ENCODE measurements at places on chromosomes 1 and 21. TPM values are rescaled to one million over a fixed set of nuclear protein-coding genes. Genes with fewer than 3 reads are reported as not detected.

CFAP74 gene
- 0.05 TPM for polyA plus RNA-seq

GRCh38 chr1:42109600-42109999 lies 43.6 kb upstream of the GUCA2B start:
- H3K27ac ChIP-seq: no peak overlapping the region
- no peak for DNase-seq
- no peaks in the 10 kb centered on the region for H3K36me3 ChIP-seq
- no peaks in the 10 kb centered on the region for H3K27me3 ChIP-seq

COL24A1 gene
- polyA plus RNA-seq: 0.03 TPM

DNA sequence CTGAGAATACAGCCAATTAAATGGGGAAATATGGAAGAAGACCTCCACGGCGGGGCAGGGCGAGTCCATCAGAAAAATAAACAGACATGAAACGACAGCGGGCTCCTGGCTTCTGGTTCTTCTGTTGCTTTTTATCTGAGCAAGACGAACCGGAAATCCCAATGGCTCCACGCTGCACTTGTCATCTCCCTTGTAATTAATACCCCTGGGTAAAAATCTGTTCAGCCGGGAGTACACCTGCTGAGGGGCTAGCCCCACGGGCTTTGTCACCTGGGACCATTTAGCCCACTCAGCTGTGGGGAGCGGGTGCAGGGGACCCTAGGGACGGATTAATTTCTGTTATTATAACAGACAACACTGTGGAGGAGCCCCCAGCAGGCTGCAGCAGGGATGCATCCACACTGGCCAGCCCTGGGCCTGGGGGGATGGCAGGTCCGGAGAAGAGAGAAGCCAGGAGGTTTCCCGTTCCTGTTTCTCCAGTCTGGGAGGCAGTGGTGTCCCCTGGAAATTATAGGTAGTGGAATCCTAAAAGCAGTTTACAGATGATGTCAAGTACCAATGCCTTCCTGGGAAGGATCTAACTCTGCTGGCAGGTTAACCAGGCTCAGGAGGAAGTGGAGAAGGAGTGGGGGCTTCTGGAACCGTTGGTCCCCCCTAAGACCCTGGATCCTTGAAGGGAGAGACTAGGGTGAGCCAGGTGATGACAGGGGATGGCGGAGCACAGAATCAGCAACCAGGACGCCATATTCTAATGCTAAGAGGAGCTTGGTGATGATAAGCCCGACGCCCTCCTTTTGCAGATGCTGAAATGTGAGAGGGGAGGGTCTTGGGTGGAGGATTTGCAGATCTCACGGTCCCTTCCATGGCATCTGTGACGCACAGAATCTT lies 566.1 kb downstream of the PTPRU start:
- no peaks in the 10 kb centered on the region for H3K36me3 ChIP-seq
- DNase-seq: no peak
- no peak overlapping the region for H3K4me3 ChIP-seq
- H3K4me1 ChIP-seq: no peaks in the 10 kb centered on the region
- H3K27me3 ChIP-seq: no peaks in the 10 kb centered on the region

DNA sequence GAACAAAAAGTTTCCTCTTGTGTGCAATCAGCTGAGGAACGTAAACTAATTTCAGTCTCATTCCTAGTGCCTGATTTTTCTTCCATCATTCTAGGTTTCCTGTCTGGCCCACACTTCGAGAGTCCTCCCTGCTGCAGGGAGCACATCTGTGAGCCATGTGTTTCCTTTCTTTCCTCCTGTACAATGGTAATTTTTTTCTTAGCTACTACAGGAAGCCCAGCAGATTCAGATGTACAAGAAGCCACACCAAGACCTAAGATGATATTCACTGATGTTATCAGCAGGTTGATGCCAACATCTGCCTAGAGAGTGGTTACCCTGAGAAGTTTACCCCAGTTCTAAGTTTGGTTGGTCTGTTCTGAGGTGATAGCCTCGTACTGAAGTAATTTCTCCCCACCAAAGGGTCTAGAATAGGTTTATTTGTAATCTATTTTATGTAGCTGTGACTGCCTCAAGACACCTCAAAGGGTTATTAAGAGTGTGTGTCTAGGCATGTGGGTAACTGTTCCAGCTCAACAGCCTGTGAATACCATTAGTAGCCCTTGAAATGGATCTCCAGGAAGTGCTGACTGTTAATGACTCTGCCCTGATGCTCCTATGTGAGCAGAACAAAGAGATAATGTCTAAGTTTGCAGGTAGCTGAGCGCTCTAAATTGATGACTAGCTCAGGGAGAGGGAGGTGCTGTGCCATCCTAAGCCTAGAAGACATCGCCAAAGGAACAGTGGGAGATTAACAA lies 31.7 kb upstream of the CLDN14 start:
- H3K4me1 ChIP-seq: no peaks in the 10 kb centered on the region
- H3K36me3 ChIP-seq: no peaks in the 10 kb centered on the region
- no peaks in the 10 kb centered on the region for H3K27me3 ChIP-seq
- H3K4me3 ChIP-seq: no peak overlapping the region

DNA sequence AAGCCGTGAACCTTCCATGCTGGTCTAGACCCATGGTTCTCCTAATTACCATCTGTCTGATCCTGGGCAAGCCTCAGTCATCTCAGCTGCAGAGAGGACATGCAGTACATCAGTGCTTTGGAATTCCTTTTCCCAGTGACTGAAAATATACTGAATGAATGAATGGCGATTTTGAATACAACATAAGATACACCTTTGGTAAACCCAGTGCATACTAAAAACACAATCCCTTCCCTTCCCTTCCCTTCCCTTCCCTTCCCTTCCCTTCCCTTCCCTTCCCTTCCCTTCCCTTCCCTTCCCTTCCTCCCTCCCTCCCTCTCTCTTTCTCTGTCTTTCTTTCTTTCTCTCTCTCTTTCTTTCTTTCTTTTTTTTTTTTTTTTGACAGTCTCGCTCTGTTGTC lies 21.3 kb upstream of the PLXNA2 start:
- DNase-seq: no peak
- no peak overlapping the region for H3K27ac ChIP-seq
- no peaks in the 10 kb centered on the region for H3K27me3 ChIP-seq

SPRR2B gene
- polyA plus RNA-seq: not detected

DNA sequence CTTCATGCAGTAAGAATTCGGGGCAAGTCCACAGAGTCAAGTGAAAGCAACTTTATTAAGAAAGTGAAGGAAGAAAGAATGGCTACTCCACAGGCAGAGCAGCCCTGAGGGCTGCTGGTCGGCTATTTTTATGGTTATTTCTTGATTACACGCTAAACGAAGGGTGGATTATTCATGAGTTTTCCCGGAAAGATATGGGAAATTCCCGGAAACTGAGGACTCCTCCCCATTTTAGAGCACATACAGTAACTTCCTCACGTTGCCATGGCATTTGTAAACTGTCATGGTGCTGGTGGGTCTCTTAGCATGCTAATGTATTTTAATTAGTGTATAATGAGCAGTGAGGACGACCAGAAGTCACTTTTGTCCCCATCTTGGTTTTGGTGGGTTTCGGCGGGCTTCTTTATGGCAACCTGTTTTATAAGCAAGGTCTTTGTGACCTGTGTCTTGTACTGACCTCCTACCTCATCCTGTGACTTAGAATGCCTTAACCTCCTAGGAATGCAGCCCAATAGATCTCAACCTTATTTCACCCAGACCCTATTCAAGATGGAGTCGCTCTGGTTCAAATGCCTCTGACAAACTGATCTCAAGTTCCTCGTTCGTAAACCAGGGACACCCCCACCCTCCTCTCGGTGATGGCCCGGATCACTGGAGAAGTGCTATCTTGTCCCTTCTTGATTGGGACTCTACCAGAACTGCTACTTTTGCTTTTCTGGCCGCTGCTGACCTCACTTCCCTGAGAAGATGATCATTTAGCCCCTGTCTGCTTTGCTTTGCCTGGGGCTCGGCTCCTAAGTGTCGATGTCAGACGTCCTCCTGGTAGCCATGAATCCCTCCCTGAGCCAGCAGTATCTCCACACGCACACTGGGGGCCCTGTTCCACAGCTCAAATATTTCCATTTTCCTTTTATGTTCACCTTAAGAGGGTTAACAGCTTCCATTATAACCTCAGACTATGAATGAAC lies 48.8 kb downstream of the CLSTN1 start:
- H3K27ac ChIP-seq: no peak overlapping the region
- H3K27me3 ChIP-seq: no peaks in the 10 kb centered on the region
- no peak overlapping the region for H3K4me3 ChIP-seq
- H3K36me3 ChIP-seq: no peaks in the 10 kb centered on the region

FCRL6 gene
- not detected for polyA plus RNA-seq

DNA sequence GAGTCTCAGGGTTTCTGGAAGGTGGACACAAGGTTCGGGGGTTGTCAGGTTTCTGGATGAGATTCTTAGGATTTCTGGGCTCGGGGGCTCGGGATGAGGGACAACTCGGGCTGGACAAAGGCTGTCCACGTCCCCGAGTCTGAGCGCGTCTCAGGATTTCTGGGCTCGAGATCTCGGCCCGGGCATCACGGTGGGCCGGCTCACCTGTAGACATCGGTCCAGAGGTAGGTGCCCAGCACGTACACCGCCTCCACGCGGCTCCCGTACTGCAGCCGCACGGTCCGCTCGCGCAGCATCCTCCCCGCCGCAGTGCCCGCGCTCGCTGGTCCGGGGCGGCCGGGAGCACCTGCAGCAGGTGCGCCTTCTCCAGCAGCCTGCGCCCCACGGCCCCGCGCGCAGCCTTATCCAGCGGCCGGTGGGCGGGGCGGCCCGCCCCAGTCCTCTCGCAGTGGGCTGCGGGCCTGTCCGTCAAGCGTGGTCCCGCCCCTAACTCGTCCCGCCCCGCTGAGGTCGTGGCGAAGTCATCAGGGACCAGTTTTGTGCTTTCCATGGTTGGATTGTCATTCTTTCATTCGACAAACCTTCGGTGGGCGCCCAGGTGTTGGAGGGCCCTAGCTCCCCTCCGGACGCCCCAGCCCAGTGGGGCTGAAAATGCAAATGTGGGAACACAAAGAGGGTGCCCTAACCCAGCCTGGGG lies at the start of gene PADI2:
PADI2 (minus strand) TSS at position 376 of the 697 bp plus-strand sequence; CDS start at position 296, 80 bp downstream.
- peak within 1 kb of the TSS; percentile 88 for H3K4me3 ChIP-seq
- H3K27ac ChIP-seq: peak within 1 kb of the TSS; percentile 92
- no peaks in the 10 kb centered on the region for H3K27me3 ChIP-seq
- DNase-seq: peak; percentile 78
- H3K36me3 ChIP-seq: peaks cover 23% of the 10 kb centered on the region
- H3K4me1 ChIP-seq: peaks cover 52% of the 10 kb centered on the region

S100A7 gene
- polyA plus RNA-seq: not detected

DNA sequence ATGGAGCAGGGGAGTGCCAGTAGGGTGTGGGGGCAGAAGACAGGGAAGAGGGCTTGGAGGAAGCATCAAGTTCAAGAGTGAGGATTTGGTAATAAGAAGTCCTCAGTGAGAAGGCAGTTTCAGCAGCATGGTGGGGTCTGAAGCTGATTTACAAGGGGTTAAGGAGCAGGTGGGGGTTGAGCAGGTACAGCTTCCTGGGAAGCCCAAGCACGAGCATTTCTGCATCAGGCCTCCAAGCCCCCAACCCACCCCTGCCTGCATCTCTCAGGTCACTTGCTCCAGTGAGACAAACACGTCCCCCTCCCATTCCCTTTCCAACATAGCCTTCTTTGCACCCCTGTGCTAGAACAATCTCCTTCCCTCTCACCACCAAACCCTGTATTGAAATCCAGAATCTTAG lies 574.7 kb downstream of the MATN1 start:
- no peak overlapping the region for H3K27ac ChIP-seq
- no peaks in the 10 kb centered on the region for H3K36me3 ChIP-seq
- DNase-seq: no peak

- H3K27me3 ChIP-seq: no peaks in the 10 kb centered on the region
- H3K4me3 ChIP-seq: no peak overlapping the region
- H3K36me3 ChIP-seq: no peaks in the 10 kb centered on the region
- DNase-seq: peak; percentile 13
- no peak overlapping the region for H3K27ac ChIP-seq
These were observed 139.0 kb downstream of the GLIS1 start for GRCh38 chr1:53600001-53600400.

- no peak overlapping the region for H3K27ac ChIP-seq
- no peak for DNase-seq
- peaks cover 49% of the 10 kb centered on the region for H3K27me3 ChIP-seq
- peaks cover 19% of the 10 kb centered on the region for H3K4me1 ChIP-seq
These were observed 295.0 kb downstream of the OMA1 start for GRCh38 chr1:58251430-58252073.

BARHL2 gene
- not detected for polyA plus RNA-seq

MYCL gene
- polyA plus RNA-seq: 0.27 TPM

DNA sequence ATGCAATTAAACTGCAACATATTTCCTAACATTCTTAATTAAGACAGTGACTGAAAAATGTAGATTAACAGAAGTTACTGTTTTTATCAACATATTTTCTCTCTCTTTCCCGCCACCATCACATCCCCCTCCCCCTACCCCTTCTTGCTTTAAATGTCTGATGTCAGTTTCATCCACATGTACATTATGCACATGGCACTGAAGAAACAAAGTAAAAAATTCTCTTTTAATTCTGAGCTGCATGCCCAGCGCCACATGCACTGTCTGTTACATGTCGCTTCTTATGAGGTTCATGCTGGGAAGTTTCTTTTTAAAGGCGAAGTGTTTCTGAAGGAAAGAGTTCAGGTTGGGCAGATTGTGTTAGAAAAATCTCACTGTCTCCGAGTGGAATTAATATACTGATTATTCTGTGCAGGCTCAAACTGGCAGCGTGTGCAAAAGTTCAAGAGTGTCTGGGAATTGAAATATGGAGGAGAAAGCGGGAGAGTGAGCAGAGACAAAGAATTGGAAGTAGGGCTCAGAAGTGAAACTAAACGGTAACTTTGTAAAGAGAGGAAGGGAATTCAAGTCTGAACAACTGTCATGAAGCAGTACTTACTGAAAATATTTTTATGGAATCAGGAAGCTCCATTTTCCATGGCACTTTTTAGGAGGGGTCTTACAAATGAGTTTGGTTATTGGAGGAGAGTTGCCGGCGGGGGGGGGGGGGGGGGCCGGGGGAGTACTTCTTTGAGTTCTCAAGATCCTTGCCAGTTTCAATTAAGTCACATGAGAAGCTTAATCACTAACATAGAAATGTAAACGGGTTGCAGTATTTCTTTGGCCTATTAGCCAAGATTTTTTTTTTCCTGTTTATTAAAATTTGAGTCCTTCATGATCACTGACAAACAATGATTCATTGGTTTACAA lies 217.6 kb downstream of the SDCCAG8 start:
- no peaks in the 10 kb centered on the region for H3K36me3 ChIP-seq
- no peak for DNase-seq

DNA sequence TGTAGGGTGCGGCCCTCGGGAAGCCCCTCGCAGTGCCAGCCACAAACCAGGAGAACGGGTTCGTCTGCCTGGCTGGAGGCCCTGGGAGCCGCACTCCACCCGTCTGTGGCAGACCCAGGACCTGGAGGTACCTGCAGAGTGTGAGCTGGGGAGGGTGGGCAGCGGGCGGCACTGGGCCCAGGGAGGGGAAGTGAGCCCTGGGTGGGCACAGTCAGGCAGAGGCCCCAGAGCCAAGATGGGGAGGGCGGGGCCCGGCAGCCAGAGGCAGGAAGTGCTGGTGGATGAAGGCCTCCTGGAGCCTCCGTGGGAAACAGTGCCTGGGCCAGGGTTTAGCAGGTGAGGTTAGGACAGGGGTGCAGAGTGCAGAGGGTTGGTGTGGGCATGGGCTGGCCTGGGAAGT lies 4.0 kb upstream of the PEX10 start:
- no peak for DNase-seq
- no peak overlapping the region for H3K27ac ChIP-seq
- no peaks in the 10 kb centered on the region for H3K36me3 ChIP-seq
